Stimulated activated CD8-positive, alpha-beta memory T cell treated with anti-CD3 and anti-CD28 coated beads, Interleukin-12 subunit alpha, Interleukin-12 subunit beta, amount 100 ng/mL, for 1 hour (primary cell): ENCODE measurements at places on chromosomes 2 and 18.

DNA sequence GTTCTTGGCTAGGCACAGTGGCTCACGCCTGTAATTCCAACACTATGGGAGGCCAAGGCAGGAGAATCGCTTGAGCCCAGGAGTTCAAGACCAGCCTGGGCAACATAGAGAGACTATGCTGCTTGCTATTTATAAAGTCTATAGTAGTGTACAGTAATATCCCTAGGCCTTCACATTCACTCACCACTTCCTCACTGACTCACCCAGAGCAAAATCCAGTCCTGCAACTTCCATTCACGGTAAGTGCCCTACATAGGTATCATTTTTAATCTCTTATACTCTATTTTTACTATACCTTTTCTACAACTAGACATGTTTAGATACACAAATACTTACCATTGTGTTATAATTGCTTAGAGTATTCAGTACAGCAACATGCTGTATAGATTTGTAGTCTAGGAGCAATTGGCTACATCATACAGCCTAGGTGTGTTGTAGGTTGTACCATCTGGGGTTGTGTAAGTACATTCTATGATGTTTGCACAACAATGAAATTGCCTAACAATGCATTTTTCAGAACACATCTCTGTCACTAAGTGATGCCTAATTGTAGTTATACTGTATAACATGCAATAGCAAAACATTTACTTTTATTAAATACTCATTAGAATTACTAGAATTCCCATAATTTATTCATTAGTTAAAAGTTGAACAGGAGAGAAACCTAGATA is 8.8 kb downstream of the DHX57 start:
- DNase-seq, result no peak

DNA sequence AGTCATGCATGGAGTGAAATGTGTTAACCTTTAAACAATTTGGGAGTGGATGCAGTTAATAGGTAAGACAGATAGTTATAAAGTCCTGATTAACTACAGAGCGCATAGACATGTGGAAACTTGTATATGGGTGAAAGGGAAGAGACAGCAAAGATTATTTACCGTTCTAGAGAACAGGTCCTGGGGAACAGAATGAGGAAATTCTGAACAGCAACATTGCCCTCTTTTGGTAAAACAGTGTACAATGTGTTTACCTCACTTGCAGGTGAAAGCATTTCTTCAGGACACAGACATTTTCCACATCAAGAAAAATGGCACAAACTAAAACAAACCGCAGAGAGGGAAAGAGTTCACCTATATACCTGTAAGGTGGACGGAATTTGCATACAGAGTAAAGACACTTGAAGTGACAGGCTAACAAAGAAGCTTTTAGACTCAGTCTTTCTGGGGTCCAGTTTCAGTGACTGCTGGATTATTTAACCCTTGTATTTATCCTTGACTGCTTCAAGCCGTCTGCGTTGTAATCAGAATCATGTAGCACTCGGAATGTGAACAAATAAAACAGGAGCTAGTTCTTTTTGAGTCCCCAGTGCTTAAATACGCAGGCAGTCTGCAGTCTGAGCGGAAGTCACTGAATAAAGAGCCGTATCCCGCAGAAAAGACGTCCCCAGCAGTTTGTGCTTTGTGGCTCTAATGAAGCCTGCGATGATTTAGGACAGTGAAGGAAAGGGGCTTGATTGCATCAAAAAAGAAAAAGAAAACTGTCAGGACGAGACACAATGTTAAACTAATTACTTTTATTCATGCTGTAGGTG is 364.8 kb upstream of the GALNT5 start:
- DNase-seq, result no peak

DNA sequence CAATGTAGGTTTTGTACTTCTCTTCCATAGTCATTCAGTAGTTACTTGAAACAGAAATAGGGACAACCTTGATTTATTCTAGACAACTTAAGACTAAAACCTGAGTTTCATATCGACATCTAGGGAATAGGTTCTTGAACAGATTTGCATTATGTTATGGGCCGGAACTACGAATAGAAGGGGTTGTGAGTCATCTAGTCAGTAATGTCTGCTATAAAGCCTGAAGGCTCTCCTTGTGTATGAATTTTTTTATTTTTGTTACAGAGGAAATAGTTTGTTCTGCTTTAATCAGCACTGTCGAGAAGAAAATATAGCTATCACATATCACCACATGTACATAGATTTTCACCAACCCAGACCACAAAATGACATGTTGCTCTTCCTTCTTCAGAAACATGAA is 17.3 kb upstream of the TRIM43 start:
- no peak for DNase-seq

DNA sequence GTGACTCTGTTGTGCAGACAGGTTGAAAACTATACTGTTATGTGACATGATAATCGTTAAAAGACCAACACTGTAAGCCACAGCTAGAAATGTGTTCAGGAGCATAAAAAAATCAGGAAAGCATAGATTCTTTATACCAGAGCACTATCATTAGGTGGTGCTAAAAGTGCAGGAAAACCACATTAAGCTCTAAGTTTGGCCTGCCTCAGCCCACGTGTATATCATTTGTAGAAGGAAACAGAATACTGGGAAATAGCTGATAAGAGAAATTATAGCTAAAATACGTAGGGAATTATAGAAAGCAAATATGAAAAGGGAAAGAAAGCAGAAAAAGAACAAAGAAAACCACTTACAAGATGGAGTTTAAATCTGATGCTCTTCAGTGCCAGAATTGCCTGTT is 26.5 kb upstream of the C2orf74 start:
- no peak for DNase-seq

DNA sequence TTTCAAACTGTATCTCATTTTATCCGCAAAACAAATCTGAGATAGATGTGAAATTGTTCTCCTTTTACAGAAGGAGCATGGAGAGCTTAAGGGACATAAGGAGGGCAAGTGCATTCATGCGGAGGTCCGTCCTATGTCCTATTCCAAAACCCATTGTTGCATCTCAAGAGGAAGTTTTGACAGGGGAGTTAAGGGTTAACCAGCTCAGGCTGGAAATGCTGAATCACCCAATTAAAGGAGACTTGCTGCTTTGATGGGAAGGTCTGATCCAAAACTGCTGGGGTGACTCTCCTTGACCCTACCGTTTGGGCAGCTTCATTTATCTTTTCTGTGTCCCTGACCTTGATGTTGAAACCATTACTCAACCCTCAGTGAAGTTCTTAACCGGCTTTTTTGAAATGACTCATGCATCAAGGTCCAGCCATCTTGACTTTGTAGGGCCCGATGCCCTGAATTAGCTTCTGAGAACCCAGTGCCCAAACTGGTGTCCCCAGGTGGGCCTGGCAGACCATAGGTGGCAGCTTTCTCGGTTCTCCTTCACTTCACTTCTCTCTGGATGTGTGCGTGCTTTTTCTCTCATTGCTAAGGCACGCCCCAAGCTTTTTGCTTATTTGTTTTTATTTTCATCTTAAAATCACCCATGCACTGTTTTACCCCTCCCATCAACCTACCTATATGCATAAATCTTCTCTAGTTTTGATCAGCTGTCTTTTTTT is 15.9 kb upstream of the TXNDC2 start:
- DNase-seq, result no peak

DNA sequence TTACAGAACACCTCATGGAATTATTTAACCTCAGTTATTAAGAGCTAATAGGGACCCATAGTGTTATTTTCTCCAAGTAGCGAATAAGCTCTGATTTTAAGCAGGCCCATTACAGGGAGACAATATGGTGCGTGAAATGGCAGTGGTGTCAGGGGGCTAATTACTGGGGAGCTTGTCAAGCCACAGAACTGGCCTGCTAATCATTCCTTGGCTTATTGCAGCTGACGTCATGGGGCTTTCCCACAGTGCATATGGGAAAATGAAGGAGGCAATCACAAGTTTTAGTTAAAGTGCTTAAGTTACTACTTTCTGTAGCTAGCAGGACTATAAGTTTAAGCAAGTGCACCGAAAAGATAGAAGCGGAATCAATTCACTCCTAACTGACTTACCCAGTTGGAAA is 262.5 kb downstream of the TGIF1 start:
- DNase-seq, result no peak

- no peak for DNase-seq
These were observed 22.6 kb upstream of the DAPL1 start for GRCh38 chr2:158772306-158773078.

- no peak for DNase-seq
These were observed 3.5 kb upstream of the KLF11 start for GRCh38 chr2:10039658-10040410.

DNA sequence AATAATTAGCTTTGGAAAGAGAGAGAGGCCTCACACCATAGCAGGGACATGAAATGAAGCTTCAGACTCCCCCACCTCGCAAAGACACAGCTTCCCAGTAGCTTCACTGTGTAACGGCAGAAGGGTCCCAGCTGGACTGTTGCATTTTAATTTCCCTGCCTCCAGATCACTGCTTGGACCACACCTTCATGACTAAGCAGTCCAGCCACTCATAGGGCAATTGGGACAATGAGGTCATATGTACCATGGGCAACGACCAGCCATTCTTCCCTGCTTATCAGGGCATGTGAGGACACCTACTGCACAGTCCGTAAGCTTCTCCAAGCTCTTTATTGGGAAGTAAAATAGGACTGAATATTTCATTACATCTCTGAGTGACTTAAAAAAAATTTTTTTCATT is 183.0 kb downstream of the MREG start:
- DNase-seq, result no peak

GRCh38 chr18:75862458-75862857 is 435.0 kb upstream of the SMIM21 start:
- DNase-seq, result no peak

GRCh38 chr2:25306777-25307368 is 34.9 kb downstream of the DNMT3A start:
- no peak for DNase-seq

DNA sequence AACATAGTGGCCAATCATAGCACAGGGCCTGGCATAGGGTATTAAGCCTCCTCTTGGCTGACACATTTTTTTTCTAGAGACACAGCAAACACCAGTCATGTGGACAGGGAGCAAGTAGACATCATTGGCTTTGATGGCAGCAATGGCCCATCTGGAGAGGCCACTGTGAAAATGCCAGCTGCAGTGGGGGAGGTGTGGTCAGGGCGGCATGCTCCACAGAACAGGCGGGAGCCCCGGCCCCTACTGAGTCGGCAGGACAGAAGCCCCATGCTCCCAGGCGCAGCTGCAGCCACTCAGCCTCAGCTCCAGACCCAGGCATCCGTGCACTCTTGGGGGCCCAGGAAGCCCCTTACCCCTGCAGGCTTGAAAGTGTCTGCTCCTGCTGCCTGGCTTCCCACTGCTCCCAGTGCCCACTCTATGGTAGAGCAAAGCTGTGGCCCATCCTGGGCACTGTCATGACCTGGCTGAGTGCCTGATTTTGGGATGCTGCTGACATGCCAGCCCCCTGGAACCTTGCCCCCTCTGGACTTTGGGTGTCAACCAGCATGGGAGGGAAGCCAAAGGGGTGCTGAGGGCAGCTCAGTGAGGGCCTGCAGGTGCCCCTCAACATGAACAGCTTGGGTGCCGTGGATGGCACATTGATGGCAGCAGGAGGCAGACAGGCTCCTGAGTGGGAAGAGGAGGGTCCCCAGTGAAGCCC is 23.3 kb upstream of the UBE2F start:
- no peak for DNase-seq

DNA sequence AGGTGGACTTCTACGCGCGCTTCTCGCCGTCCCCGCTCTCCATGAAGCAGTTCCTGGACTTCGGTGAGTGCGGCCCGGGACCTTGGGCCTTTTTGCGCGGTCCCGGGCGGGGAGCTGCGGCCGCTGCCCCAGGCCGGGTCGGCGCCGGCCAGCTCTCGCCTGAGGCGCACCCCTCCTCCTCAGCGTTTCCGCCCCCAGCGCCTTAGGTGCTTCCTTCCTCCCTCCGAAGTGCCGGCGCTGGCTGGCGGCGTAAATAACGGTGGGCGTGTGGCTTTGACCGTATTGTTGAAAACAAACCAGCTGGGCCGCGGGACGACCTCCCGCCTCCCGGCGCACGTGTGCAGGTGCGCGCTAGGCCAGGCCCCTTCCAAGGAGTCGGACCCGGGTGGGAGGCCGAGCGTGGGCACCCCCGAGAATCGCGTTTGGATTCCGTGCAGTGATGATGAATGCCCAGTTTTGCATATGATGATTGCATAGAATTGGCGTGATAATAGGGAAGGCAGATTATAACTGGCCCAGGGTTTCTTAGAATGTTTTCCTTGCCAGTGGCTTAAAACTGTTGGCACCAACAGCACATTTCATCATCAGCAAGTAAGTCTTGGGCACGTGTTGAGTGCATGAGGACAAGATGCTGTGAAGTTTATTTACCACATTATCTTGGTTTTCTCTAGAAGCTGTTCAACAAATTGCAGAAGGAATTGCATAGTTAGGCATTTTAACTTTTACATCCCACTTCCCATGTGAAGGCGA is 569 bp downstream of the PDK1 start:
- DNase-seq, result peak; percentile 18
